Femur (tissue), 1 donor: ENCODE measurements at places on chromosomes 5 and 9.
A peak's percentile ranks its signal among the peaks of the same experiment; 100 is the strongest.

DNA sequence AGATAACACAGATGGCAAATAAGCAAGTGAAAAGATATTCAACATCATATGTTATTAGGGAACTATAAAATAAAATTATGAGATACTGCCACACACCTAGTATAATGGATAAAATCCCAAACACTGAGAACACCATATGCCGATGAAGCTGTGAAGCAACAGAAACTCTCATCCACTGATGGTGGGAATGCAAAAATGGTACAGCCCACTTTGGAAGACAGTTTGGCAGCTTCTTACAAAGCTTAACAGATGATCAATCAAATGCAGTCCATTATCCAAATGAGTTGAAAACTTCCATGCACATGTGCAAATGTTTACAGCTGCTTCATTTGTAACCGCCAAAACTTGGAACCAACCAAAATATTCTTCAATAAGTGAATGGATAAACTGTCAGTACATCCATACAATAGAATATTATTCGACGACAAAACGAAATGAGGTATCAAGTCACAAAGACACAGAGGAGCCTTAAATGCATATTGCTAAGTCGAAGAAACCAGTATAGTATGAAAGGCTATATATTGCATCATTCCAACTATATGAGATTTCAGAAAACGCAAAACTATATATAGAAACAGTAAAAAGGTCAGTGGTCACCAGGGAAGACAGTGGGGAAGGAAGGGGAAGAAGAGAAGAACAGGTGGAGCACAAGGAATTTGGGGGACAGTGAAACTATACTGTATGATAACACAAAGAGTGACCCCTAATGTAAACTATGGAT, 14.9 kb downstream of the PFDN1 start:
- DNase-seq: no peak

GRCh38 chr5:1494780-1495524, 28.8 kb downstream of the LPCAT1 start:
- no peak for DNase-seq

GRCh38 chr5:75441560-75441959, 69.9 kb downstream of the CERT1 start:
- no peak for DNase-seq

GRCh38 chr9:23643656-23644258, 182.3 kb downstream of the ELAVL2 start:
- DNase-seq: no peak

- DNase-seq: no peak
These were observed 32.4 kb upstream of the SPDL1 start for GRCh38 chr5:169551146-169551545.

GRCh38 chr9:102101723-102102122, 363.3 kb upstream of the GRIN3A start:
- DNase-seq: no peak

DNA sequence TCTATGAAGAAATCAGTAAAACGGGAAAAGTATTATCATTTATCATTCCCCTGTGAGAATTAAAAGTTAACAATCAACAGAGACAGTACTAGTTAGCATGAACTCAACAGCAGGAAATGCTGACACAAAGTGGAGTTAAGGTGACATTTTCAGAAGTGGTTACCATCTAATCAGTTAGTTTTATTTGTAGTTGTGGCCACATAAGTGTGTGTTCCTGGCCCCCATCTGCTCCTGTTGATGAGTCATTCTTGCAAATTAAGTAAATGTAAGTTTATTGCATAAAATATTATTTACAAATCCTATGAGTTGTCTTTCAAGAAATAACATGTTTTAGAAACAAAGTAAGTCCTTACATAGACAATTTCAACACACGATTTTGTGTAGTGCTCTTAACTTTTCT, 8.9 kb upstream of the BNC2 start:
- DNase-seq: no peak

DNA sequence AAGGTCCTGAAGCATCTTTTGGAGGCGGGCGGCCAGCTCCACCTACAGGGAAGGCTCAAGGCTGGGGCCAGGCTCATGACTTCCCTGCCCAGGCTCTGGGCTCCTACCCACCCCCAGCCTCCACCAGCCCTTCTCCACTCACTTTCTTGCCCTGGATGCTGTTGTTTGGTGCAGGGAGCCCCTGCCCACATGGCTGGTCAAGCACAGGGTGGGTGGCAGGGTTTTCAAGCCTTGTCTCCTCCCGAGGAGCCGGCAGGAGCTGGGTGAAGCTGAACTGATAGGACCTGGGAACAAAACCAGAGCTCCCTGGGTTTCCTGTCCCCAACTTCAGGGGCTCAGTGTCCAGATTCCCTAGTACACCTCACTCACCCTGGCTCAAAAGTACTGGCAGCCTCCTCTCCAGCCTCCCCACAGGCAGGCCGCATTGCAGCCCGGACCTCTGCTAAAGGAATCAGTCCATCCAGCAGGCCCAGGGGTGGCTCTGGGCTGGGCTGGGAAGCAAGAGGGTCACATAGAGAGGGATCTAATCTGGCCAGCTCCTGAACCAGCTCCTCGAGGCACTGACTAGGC, 6.9 kb downstream of the SHROOM1 start:
- no peak for DNase-seq

DNA sequence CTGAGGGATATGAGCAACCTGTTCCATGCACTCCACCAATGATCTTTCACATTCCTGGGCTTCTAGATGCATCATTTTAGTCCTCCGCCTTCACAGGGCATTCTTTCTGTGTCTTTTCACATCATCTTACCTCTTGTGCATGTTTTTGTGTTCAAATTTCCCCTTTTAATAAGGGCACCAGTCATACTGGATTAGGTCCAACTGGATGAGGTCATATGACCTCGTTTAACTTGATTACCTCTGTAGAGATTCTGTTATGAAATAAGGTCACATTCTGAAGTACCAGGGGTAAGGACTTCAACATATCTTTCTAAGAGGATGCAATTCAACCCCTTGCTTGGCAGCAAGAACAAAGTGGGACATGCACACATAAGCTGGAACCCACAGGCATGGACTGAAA, 335.3 kb upstream of the TLE4 start:
- DNase-seq: no peak

- DNase-seq: peak; percentile 67
These were observed 49.0 kb downstream of the PSD2 start for GRCh38 chr5:139844472-139845145.

DNA sequence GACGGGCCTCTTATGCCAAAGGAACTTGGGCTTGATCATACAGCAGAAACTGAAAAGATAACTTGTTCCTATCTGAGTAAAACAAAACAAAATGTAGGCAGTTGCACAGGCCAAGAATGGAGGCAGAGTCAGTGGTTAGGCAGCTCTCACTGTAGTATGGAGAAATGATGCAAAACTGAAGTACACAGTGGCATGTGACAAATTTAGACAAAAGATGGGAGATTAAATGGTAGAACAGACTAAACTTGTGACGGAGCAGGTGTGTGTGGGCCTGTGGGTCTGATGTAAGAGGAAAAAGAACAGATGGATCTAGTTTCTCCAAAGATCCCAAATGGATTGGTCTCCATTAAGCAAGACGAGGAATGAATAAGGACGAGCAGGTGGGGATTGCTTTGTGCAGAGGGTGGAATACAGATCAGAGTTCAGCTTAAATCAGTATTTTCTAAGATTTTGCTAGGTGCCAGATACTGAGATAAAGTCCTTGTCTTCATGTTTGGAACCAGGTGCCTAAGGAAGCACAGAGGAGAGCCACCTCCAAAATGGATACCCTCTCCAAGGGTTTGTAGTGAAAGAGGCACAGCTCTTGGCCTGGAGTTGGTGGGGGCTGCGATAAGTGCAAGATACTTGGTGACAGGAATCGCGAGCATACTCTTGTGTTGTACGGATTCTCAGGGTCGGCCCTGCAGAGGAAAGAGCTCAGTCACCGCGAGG, 722 bp upstream of the DCP2 start:
- DNase-seq: no peak

GRCh38 chr9:88435336-88435735, 47.1 kb downstream of the SPIN1 start:
- no peak for DNase-seq

DNA sequence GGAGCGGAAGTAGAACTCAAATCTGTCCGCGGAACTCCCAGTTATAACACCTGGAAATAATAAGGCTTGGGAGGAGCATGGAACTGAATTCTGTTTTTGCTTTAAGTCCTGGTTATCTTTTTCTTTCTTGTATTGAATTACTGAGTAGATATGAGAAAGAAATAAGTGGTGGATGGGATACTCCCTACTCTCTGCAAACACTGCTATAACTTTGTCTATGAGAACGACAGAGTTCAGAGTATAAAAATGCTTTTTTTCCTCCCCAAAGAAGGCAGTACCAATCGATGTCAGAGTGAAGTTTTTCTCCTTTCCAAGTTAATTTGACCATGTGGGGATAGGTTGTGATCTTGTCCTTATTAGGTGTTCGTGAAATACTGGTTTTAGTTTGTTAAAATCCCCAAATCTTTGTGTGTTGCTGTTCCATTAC, 1.2 kb downstream of the RIC1 start:
- DNase-seq: peak; percentile 31

- DNase-seq: no peak
These were observed 2.6 kb downstream of the TCF7 start for GRCh38 chr5:134116789-134117761.

- DNase-seq: no peak
These were observed 22.8 kb downstream of the PTCH1 start for GRCh38 chr9:95494022-95494415.

DNA sequence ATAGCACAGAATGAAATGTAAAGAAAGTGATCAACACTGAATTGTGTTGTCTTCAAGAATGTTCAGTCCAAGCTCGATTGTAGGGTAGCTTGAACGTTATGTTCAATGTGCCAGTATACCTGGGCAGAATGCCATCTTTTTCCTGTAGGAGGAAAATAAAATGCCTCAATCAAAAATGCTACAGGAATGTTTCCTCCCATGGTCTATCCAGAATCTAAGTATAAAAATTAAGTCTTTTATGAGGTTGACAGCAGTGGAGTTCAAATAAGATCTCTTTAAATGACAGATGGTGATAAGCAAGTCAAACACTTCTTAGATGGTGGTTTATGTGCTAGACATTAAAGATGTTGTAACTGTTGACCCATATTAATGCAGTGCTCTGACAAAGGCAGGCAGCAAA, 488.6 kb downstream of the CSNK1G3 start:
- DNase-seq: no peak

- peak; percentile 56 for DNase-seq
These were observed 2.8 kb upstream of the OR2V1 start for GRCh38 chr5:181133610-181134231.

GRCh38 chr5:112388739-112389138, 30.3 kb downstream of the EPB41L4A start:
- no peak for DNase-seq

- DNase-seq: no peak
These were observed 127.2 kb downstream of the CTNND2 start for GRCh38 chr5:11777096-11777495.

DNA sequence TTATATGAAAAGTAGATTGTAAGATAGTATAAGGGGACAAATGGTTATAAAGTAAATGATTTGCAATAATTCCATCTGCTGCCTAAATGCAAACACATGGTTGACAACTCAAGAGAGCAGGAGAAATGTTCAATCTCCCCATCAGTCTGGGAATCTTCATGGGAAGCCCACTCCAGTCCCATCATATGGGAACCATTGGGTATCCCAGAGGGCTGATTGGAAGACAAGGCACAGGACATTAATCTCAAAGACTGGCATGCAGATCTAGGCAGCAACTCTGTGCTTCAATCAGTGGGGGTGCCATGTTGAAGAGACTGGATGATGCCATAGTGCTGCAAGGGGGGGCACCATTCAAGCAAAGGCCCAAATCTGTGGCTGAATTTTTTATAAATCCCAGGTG, 193.1 kb upstream of the PDE4D start:
- no peak for DNase-seq

DNA sequence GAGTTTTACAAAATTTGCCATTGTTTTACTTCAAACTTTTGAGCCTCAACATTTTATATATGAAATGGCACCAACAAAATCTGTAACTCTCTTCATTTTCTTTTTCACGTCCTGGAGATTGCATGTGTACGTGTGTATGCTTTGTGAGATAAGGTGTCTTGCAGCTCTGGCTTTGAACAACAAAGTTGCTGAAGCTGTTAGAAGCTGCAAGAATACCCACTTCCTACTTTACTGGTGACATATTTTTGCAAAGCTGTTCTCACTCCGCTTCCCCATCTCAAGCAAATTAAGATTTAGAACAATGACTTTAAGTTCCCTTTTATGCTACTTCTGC, 41.8 kb downstream of the FYB1 start:
- DNase-seq: no peak

DNA sequence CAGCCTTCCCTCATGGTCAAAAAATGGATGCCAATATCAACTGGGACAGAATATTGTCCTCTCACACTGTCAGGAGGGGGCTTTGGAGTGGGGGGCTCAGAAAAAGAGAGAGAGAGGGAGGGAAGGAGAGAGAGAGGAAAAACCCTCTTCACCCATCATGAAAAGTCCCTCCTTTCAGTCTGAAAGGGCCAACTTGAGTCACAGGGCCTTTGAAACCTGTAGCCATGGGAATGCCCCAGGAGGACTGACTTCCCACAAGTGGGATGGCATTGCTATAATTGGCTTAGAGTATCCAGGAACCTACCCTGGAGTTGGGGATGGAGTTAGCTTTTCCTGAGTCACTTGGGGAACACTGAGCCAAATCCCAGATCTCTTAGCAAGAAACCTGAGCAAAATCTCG, 41.2 kb downstream of the DNAJC21 start:
- DNase-seq: no peak

GRCh38 chr5:7181841-7182240, 214.1 kb upstream of the ADCY2 start:
- no peak for DNase-seq

DNA sequence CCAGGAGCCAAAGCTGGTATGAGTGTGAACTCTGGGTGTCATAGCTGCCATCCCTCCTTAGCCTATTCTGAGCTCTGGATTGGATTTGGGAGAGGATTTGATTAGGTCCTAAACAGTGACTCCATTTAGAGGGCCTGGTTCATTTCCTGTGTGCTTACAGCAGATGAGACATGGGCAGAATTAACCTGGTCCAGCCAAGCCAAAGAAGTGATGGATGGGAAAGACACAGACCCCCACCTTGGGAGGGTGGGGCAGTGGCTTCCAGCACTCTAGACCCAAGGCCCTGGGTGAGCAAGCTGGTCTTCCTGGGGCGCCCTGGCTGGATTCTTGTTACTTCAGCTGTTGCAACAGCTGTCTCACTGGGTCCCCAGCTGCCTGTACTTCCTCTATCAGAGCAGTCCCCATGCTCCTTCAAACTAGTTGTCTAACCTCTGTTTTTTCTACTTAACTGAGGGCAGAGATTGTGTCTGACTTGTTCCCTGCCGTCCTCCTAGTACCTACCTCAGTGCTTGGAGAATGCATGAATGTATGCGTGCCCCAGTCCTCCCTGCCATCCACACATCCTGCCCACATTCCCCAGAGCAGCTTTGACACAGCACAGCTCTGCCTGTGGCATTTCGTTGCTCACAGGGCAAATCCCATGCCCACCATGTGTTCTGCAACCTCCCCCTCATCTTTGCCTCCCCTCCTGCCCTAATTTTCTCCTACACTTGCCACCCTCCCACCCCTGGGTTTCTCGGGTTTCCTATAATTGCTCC, 115.9 kb downstream of the RGS3 start:
- peak; percentile 74 for DNase-seq

- no peak for DNase-seq
These were observed 301.6 kb downstream of the ISL1 start for GRCh38 chr5:51684794-51685355.
